ENCODE measurements at places on chromosomes 13 and 19.

DNA sequence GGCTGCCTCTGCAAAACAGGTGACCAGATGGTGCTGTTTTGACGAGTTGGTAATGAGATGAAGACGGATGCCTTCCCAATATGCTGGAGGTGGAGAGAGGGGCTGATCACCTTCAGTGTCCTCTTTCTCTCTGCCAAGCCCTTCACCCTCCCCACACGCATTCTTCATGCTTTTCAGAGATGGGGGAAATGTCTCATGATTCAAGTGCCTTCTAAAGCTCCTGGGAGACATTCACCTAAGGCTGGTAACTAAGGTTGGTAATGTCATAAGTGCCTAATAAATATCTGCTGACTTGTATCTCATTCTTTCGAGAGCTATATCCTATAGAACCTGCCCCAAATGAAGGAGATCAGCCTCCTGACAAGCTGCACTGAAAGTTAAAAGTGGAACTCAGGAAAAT lies 86.2 kb upstream of the MBNL2 start:
- H3K27me3 ChIP-seq, result no peaks in the 10 kb centered on the region
- no peak overlapping the region for H3K4me3 ChIP-seq
- DNase-seq, result no peak
- no peaks in the 10 kb centered on the region for H3K36me3 ChIP-seq
- no peak overlapping the region for H3K27ac ChIP-seq
- H3K4me1 ChIP-seq, result no peaks in the 10 kb centered on the region

GRCh38 chr13:31878052-31878451 lies 138.7 kb downstream of the RXFP2 start:
- no peak for DNase-seq
- no peaks in the 10 kb centered on the region for H3K36me3 ChIP-seq
- H3K4me3 ChIP-seq, result no peak overlapping the region

- no peaks in the 10 kb centered on the region for H3K4me1 ChIP-seq
- no peak overlapping the region for H3K4me3 ChIP-seq
- H3K27ac ChIP-seq, result no peak overlapping the region
Measured at GRCh38 chr19:33685541-33685940, 63.8 kb downstream of the CHST8 start.

DNA sequence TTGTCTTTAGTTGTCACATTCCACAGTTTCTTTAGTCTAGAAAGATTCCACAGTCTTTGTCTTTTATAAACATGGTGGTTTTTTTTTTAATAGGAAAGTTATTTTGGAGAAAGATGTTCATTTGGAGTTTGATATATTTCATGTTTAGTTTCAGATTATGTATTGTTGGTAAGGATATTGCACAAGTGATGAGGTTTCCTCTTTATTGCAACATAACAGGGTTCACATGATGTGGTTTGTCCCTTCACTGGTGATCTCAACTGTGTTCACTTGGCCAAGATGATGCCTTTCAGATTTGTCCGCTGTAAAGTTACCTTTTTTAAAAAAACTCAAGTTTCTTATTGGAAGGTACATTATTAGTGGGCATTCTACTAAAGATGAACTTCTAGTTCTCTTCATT lies 3.2 kb downstream of the ZNF230 start:
- H3K36me3 ChIP-seq, result peaks cover 20% of the 10 kb centered on the region
- no peak for DNase-seq
- no peak overlapping the region for H3K27ac ChIP-seq

DNA sequence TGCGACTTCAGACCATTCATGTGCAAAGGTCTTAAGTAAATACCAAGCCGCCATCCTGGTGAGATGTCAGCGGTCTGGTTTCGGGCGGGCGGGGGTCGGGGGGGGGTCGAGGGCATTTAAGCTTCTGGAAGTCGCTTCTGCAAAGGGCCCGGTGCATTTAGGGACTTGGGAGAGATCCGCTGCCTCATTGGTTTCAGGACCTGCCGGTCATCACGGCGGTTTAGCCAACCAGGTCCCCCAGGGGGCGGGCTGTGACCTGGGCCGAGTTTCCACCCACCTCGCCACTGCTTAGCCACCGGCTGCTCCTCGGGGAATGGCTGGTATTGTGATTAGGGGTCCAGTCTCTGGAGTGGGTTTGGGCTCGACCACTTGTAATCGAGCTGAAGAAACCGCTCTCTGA lies 7.8 kb downstream of the ANKLE1 start:
- no peaks in the 10 kb centered on the region for H3K27me3 ChIP-seq
- H3K4me1 ChIP-seq, result peaks cover 10% of the 10 kb centered on the region
- H3K36me3 ChIP-seq, result no peaks in the 10 kb centered on the region
- DNase-seq, result peak; percentile 69

- DNase-seq, result no peak
- no peaks in the 10 kb centered on the region for H3K27me3 ChIP-seq
- H3K36me3 ChIP-seq, result peaks cover 3% of the 10 kb centered on the region
- peaks cover 35% of the 10 kb centered on the region for H3K4me1 ChIP-seq
- no peak overlapping the region for H3K4me3 ChIP-seq
Measured at GRCh38 chr19:19464339-19465098, 50.8 kb downstream of the TSSK6 start.

GRCh38 chr13:46487748-46488147 lies 65.2 kb upstream of the LRCH1 start:
- no peaks in the 10 kb centered on the region for H3K36me3 ChIP-seq
- no peaks in the 10 kb centered on the region for H3K27me3 ChIP-seq
- DNase-seq, result no peak
- H3K4me1 ChIP-seq, result no peaks in the 10 kb centered on the region
- H3K4me3 ChIP-seq, result no peak overlapping the region

DNA sequence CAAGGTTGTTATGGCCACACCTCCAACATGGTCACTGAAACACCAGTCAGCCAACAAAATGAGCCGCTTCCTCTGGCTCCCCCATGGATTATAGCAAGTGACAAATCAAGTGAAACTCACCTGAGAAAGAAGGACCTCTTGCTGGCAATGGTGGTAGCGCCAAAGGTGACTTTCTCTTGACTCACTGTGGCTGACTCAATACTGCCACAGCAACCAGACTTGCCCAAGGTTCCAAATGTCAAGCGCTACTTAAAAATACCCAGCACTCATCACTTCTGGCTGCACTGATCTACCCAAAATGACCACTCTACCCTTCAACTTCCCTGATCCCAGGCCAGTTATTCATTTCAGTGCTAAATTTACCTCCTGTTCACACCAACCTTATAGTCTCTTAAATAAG lies 495.5 kb downstream of the FOXO1 start:
- no peak overlapping the region for H3K27ac ChIP-seq
- H3K36me3 ChIP-seq, result no peaks in the 10 kb centered on the region
- no peaks in the 10 kb centered on the region for H3K27me3 ChIP-seq
- no peak overlapping the region for H3K4me3 ChIP-seq
- no peak for DNase-seq

DNA sequence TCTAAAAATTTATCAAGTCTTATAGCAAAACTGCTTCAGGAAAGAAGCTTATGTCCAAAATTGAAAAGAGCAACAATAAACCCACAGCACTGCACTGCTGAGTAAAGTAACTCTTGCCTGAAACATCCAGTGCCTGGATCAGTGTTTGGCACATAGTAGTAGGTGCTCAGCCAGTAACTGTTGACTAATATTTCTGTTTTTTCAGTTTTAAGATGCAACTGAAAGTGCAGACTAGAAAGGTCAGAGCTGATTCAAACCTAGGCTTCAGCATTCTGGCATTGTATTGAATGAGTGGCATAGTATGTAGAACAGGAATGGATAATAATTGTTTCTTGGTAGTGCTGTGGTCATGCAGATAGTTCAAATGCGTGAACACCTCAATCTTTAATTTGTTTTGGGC lies 67.6 kb downstream of the UBL3 start:
- H3K4me1 ChIP-seq, result peaks cover 10% of the 10 kb centered on the region
- no peak overlapping the region for H3K27ac ChIP-seq
- no peaks in the 10 kb centered on the region for H3K27me3 ChIP-seq
- no peaks in the 10 kb centered on the region for H3K36me3 ChIP-seq

DNA sequence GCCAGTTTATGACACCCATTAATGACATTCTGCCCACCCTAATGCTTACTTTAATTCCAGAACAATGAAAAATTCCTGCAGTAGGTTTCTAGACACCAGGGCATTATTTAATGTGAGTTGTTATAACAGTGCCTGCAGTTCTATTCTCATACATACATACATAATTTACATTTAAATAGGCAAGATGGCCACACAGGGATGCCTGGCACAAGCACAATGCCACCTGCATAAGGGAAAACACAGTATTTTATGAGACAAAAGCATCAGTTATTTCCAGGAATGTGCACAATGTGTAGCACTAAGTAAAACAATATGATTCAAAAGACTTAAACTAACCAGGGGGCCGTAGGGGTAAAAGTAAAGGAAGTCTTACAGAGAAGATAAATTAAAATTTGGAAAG lies 243.9 kb upstream of the SPRY2 start:
- H3K4me3 ChIP-seq, result no peak overlapping the region
- no peaks in the 10 kb centered on the region for H3K27me3 ChIP-seq
- no peak for DNase-seq
- H3K27ac ChIP-seq, result no peak overlapping the region

DNA sequence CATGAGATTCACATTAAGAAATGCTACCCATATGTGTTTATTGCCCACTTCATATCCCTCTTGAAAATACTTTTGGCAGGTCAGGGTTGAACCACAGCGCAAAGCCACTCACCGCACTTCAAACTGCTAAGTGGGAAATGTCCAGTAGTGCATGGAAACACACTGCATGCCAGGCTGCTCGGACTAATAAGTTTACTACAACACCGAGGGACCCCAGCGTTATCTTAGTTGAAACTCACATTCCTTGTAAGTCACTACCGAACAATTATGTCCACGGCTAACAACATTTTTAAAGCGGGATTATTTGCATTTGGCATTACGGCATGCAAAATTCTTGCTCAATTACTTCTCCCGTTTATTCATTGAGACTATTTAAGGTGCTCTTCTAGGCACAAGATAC lies 4.0 kb downstream of the BRD4 start:
- peaks cover 81% of the 10 kb centered on the region for H3K4me1 ChIP-seq
- no peaks in the 10 kb centered on the region for H3K36me3 ChIP-seq
- H3K27me3 ChIP-seq, result no peaks in the 10 kb centered on the region
- no peak overlapping the region for H3K27ac ChIP-seq
- DNase-seq, result no peak

DNA sequence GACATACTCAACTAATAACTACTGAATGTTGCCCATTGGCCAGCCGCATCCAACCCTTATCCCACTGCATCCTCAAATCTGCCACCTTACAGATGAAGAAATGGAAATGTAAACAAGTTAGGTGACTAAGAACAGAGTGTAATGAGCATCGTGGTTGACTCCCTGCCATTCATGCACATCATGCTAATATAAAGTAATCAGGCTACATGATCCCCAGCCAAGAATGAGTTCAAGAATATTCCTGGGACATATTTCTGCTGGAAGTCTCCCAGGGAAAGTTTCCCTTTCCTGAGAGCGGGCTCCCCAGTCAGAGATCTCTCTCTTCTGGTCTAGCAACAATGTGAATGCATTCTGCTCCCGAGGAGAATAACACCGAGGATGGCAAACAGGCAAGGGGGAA lies 55.9 kb upstream of the SERP2 start:
- no peaks in the 10 kb centered on the region for H3K27me3 ChIP-seq
- no peak overlapping the region for H3K27ac ChIP-seq
- H3K4me3 ChIP-seq, result no peak overlapping the region
- no peaks in the 10 kb centered on the region for H3K36me3 ChIP-seq
- no peaks in the 10 kb centered on the region for H3K4me1 ChIP-seq

DNA sequence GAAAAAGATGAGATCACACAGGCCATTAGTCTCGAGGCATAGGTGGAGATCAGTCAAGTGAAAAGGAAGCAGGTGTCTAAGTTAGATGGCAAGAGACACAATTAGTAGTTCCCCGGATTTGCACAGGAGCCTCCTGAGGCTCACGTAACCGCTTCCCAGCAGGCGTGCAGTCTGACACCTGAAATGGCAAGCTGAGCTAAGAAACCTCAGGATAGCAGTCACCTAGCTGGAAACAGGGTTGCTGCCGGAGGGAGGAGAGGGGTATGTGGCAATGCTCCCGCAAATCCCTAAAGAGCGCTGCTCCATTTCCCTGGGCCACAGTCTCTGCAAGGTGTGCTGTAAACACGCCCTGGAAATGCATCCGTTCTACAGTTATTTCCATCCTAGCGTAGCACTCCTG lies 1151.0 kb downstream of the DIAPH3 start:
- no peak overlapping the region for H3K27ac ChIP-seq

GRCh38 chr13:20161275-20161950 lies 561 bp upstream of the GJA3 start:
- DNase-seq, result peak; percentile 86
- H3K27me3 ChIP-seq, result no peaks in the 10 kb centered on the region
- H3K36me3 ChIP-seq, result no peaks in the 10 kb centered on the region
- H3K4me3 ChIP-seq, result no peak overlapping the region
- peaks cover 20% of the 10 kb centered on the region for H3K4me1 ChIP-seq

- H3K4me3 ChIP-seq, result no peak overlapping the region
- peak; percentile 75 for DNase-seq
- no peak overlapping the region for H3K27ac ChIP-seq
Measured at GRCh38 chr19:55638864-55639359, 1.9 kb upstream of the ZNF580 start.

DNA sequence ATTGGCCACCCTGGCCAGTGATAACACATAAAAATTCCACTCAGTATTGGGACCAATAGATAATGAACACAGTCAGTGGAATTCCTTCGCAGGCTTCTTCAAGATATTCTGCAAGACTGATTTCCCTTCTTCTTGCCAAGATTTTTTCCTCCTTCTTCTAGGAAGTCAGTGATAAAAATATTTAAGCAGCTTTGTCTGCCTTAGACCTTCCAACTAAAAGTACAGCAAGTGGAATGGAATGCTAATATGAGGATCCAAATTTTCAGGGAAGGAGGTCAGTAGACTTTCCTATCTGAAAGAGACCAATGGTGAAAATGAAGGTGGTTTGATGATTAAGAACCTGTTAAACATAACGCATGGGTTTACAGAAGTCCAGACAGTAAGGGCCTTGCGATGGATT lies 9.6 kb downstream of the STARD13 start:
- no peak for DNase-seq
- no peaks in the 10 kb centered on the region for H3K4me1 ChIP-seq
- no peak overlapping the region for H3K27ac ChIP-seq
- H3K4me3 ChIP-seq, result no peak overlapping the region
- H3K27me3 ChIP-seq, result no peaks in the 10 kb centered on the region

GRCh38 chr13:112583592-112584277 lies 4.2 kb downstream of the TUBGCP3 start:
- H3K4me3 ChIP-seq, result no peak overlapping the region
- peak; percentile 80 for DNase-seq
- H3K27me3 ChIP-seq, result no peaks in the 10 kb centered on the region
- no peaks in the 10 kb centered on the region for H3K36me3 ChIP-seq

DNA sequence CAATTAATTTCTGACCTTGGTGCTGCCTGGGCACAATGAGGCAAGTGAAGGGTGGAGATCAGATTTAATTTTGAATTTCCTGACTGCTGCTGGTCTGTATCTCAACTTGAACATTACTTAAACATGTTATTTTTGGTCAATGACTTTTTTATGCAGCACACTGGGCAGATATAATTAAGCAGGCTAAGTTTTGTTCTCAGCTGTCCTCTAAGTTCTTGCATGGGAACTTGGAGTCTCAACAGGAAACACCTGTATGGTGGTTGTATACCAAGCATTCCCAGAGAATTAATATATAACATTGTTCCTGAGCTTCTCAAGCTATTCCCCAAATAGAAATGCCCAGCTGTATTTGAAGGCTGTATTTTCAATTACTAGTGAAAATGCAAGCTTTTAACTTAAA lies 113.5 kb upstream of the EDNRB start:
- no peaks in the 10 kb centered on the region for H3K4me1 ChIP-seq
- H3K27me3 ChIP-seq, result no peaks in the 10 kb centered on the region
- no peaks in the 10 kb centered on the region for H3K36me3 ChIP-seq
- H3K4me3 ChIP-seq, result no peak overlapping the region
- no peak overlapping the region for H3K27ac ChIP-seq

GRCh38 chr13:67410645-67411044 lies 180.5 kb upstream of the PCDH9 start:
- no peak overlapping the region for H3K4me3 ChIP-seq
- DNase-seq, result no peak
- H3K27me3 ChIP-seq, result no peaks in the 10 kb centered on the region
- no peaks in the 10 kb centered on the region for H3K4me1 ChIP-seq
